Stimulated activated CD4-positive, alpha-beta T cell treated with anti-CD3 and anti-CD28 coated beads, TNF-alpha, amount 100 ng/mL, for 24 hours (primary cell): ENCODE measurements at places on chromosomes 5 and 9.

- DNase-seq = no peak
Observed at GRCh38 chr9:121783521-121784507, 132.4 kb downstream of the DAB2IP start.

DNA sequence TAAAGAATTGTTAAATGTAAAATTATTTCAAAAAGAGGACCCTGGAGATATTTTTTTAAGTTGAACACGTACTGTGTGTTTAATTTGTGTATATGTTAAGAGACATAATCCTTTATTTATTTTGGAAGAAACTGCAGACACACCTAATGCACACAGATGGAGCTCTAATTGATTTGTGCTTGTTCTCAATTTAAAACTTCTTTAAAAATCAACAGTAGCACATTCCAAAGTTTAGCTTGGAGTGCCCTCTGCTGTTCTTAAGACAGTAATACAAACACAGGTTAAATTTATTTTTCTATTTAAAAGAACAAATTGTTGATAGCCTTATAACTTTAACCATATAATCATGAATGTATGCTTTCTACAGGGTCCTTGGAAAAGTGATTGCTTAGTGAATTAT, 277.6 kb upstream of the ADAMTS16 start:
- no peak for DNase-seq

DNA sequence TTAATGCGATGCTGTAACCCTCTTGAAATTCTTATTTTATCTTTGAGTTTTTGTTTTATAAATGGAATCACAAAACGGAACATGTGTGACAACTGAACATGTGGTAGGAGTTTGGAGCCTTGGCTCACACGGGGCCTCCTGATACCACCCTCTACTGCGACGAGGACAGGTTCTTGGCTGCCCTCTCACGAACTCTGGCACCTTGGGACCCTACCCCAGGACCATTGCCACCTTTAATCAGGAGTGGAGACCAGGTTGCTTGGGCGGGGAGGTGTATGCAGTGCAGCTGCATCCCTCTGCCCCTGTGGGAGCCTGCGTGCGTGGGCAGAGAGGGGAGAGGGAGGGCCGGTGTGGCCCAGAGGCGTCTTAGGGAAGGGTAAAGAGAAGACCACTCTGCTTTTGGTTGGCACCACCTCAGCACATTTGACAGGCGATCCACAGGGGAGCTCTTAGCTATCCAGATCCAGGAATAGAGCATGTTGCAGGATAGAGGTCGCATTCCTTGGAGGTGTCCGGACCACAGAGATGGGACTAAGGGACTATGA, 753.9 kb upstream of the PTPRD start:
- no peak for DNase-seq

- no peak for DNase-seq
Observed at GRCh38 chr9:22031655-22032411, 22.7 kb upstream of the CDKN2B start.

GRCh38 chr9:89311346-89312221, 589 bp downstream of the CKS2 start:
- DNase-seq = no peak
